CD4-positive, alpha-beta memory T cell (primary cell): ENCODE measurements at places on chromosomes 16 and 17. TPM values are rescaled to one million over a fixed set of nuclear protein-coding genes. Genes with fewer than 3 reads are reported as not detected.

DNA sequence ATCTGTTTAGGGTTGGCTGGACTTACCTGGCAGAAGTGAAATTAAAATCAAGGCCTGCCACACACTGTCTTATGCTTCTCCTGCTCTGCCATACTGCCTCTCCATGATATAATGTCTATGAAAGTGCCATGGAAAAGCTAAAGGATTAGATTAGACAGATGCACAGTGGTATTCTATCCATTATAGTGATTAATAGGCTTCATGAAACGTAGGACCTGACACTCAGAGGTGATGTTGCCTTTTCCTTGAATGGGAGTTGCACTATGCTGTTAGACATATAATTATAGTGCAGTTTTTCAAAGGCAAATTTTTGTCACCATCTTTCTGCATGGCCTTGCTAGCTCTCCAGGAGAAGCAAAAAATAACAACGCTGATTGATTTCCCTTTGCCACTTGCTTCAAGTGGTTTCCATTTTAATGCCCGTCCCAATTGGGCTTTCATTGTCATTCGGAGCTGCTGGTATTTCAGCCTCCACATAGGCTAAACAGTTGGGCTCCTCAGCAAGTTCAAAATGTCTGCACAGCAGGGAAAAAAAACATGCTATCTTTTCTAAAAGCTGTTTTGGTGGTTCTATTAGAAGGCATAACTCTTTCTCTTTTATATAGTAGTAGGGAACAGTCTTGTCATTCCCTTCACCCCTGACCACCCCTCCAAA lies 502.8 kb upstream of the GOT2 start:
- H3K4me3 ChIP-seq = no peak overlapping the region
- H3K36me3 ChIP-seq = no peaks in the 10 kb centered on the region
- DNase-seq = no peak
- H3K27me3 ChIP-seq = no peaks in the 10 kb centered on the region
- no peak overlapping the region for H3K27ac ChIP-seq
- no peaks in the 10 kb centered on the region for H3K4me1 ChIP-seq

TMC8 gene
- 77.7 TPM for polyA plus RNA-seq

DNA sequence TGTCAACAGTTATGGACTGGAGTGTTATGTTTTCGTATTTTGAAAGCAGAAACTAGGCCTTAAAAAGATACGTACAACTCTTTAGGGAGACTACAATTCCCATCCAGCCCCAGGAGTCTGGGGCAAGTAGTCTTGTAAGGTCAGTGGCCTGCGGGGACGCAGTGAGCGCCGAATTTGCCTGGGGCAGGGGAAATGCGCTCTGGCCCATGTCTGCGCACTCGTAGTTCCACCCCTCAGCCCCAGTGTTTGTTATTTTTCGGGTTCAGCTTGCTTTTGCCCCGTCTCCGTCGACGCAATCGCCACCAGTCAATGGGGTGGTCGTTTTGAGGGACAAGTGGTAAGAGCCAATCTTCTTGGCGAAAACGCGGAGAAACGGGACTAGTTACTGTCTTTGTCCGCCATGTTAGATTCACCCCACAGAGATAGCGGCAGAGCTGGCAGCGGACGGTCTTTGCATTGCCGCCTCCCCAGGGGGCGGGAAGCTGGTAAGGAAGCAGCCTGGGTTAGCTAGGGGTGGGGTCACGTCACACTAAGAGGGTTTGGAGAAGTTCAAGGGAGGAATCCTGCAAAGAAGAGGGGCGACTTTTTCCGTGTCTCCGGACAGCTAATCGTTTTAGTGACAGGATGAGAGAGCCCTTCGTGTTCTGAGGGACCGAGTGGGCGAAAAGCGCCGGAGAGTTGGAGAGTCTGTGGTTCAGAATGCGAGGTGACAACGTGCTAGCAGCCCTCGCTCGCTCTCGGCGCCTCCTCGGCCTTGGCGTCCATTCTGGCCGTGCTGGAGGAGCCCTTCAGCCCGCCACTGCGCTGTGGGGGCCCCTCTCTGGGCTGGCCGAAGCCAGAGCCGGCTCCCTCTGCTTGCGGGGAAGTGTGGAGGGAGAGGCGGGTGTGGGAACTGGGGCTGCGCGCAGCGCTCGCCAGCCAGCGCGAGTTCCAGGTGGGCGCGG lies 1.1 kb upstream of the BRCA1 start:
- peak overlapping the region; percentile 89 for H3K4me3 ChIP-seq
- DNase-seq = no peak
- H3K27me3 ChIP-seq = no peaks in the 10 kb centered on the region
- H3K27ac ChIP-seq = peak overlapping the region; percentile 72

DNA sequence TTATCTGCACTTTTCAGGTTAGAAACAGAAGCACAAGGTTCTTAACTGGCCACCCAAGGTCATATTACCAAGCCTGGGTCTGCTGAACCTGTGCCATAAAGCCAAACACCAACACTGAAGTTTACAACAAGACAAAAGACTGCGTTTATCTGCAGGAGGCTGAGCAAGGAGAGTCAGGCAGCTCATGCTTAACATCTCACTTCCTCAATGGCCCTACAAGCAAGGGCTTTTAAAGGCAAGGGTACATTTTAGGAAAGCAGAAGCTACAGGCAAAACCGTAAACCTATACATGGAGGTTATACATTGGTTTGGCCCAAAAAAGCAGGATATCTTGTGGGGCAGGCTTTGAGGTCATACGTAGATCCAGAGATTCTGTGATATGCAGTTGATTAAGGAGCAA lies 91.2 kb downstream of the GNAO1 start:
- DNase-seq = no peak
- no peak overlapping the region for H3K4me3 ChIP-seq
- no peak overlapping the region for H3K27ac ChIP-seq
- H3K36me3 ChIP-seq = no peaks in the 10 kb centered on the region
- no peaks in the 10 kb centered on the region for H3K27me3 ChIP-seq

GDE1 gene
- polyA plus RNA-seq = 40.2 TPM

PIK3R6 gene
- polyA plus RNA-seq = 0.13 TPM

GRCh38 chr16:67562526-67562917 lies at the start of gene CTCF:
Gene CTCF (plus strand): TSS chr16:67562526. CDS start chr16:67610833, 48,307 bp downstream.
- peak; percentile 92 for DNase-seq
- H3K27me3 ChIP-seq = no peaks in the 10 kb centered on the region
- H3K4me1 ChIP-seq = peaks cover 54% of the 10 kb centered on the region
- peak within 1 kb of the TSS; percentile 94 for H3K27ac ChIP-seq
- no peaks in the 10 kb centered on the region for H3K36me3 ChIP-seq
- H3K4me3 ChIP-seq = peak within 1 kb of the TSS; percentile 61
